ENCODE measurements at places on chromosomes 11 and 22. TPM values are rescaled to one million over a fixed set of nuclear protein-coding genes. Genes with fewer than 3 reads are reported as not detected.

DNA sequence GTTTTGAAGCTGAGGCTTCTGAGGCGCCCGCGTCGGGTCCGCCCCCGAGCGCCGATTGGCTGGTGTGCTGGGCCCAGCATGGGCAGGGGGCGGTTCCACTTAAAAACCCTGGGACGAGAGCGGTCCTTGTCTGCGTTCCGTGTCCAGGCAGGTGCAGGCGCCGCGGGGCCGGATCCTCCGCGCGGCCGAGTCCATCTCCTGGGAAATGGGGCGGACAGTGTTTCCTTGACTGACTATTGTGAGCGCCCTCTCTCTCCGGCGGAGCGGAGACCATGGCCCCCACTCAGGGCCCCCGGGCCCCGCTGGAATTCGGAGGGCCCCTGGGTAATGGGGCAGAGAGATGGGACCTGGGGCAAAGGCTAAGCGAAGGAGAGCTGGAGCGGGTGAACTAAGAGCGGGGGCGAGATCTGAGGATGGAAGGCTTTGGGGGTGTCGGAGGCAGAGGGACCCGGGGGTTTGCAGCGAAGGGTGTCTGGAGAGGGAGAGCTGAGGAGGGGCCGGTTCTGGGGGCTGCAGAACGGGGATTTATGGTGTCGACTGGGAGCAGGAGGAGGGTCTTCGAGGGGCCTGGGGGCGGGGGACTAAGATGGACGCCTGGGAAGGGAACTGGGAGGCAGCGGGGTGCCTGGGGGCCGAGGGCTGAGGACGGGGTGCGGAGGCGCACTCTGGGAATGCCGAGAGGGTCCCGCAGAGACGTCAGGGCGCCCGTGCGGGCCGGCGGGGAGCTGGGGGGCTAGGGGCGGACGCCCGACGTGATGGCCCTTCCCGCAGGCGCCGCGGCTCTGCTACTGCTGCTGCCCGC, at the start of gene TM7SF2:
TSS of gene TM7SF2 (plus strand) at position 129 of the 802 bp plus-strand sequence. CDS start at position 273, 144 bp downstream.
- peak within 1 kb of the TSS; percentile 12 for H3K27ac ChIP-seq
- H3K4me1 ChIP-seq: peaks cover 36% of the 10 kb centered on the region
- H3K27me3 ChIP-seq: no peaks in the 10 kb centered on the region

GRCh38 chr11:16833026-16833425, 94.6 kb downstream of the C11orf58 start:
- no peaks in the 10 kb centered on the region for H3K36me3 ChIP-seq
- no peaks in the 10 kb centered on the region for H3K27me3 ChIP-seq
- no peak overlapping the region for H3K4me3 ChIP-seq
- no peak overlapping the region for H3K27ac ChIP-seq

DNA sequence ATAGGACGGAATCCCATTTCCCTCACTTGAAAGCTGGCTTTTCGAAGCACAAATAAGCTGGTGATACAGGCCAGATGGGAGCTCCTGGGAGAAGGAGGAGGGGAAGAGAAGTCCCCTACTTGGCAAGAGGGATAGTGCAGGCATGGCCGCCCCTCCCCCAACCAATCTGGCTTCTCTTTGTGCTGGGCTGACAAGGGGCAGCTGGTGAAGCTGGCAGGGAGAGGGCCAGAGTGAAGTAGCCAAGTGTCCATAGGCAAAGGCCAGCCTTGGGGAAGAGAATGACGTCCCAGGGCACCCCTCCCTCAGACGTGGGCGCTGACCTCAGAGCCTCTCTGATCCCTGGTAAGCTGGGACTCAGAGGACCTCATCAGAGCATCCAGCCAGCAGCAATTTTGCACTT, 78.7 kb upstream of the GRAMD1B start:
- H3K27me3 ChIP-seq: no peaks in the 10 kb centered on the region
- no peak overlapping the region for H3K27ac ChIP-seq
- no peaks in the 10 kb centered on the region for H3K4me1 ChIP-seq
- no peak for DNase-seq
- no peak overlapping the region for H3K4me3 ChIP-seq
- H3K36me3 ChIP-seq: no peaks in the 10 kb centered on the region

DNA sequence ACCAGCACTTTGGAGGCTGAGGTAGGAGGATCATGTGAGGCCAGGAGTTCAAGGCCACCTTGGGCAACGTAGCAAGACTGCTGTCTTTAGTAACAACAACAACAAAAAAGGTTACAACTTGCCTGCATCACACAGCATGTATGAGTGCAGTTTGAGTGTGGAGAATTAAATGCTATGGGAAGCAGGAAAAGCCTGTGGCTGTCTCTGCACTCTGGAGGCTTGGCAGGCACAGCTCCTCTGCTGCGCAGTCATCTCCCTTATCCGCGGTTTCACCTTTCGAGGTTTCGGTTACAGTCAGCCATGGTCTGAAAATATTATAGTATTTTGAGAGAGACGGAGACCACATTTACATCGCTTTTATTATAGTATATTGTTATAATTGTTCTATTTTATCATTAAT, 2.9 kb downstream of the MICAL2 start:
- no peak overlapping the region for H3K27ac ChIP-seq
- peaks cover 9% of the 10 kb centered on the region for H3K36me3 ChIP-seq
- peaks cover 64% of the 10 kb centered on the region for H3K4me1 ChIP-seq
- peak overlapping the region; percentile 98 for H3K4me3 ChIP-seq

GRCh38 chr11:117315285-117316196, 515 bp downstream of the BACE1 start:
- peak overlapping the region; percentile 83 for H3K4me3 ChIP-seq
- H3K27ac ChIP-seq: no peak overlapping the region
- H3K36me3 ChIP-seq: no peaks in the 10 kb centered on the region
- H3K4me1 ChIP-seq: peaks cover 39% of the 10 kb centered on the region

DNA sequence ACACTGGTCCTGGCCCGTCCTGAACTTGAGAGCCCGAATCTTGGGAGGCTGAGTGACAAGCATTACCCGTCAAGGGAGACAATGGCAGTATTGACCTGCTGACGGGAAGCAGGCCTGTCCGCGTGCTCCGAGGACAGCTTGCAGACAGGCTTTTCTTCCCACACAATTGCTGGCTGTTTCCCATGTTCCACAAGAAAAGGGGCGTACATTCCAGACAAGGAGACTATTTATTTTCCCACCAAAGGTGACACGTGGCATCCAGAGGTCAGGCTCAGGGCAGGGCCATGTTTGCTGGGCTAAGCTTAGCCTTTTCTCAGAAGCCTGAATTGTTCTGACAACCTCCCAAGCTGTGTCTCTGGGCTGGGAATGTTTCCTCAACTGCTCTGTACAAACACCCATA, 86.9 kb upstream of the SPON1 start:
- no peaks in the 10 kb centered on the region for H3K27me3 ChIP-seq
- H3K36me3 ChIP-seq: no peaks in the 10 kb centered on the region
- no peak for DNase-seq
- H3K4me1 ChIP-seq: no peaks in the 10 kb centered on the region
- H3K4me3 ChIP-seq: no peak overlapping the region

GRCh38 chr22:44384563-44385295, 72.0 kb upstream of the SHISAL1 start:
- DNase-seq: no peak
- H3K4me3 ChIP-seq: no peak overlapping the region
- H3K4me1 ChIP-seq: no peaks in the 10 kb centered on the region
- H3K36me3 ChIP-seq: no peaks in the 10 kb centered on the region
- H3K27ac ChIP-seq: no peak overlapping the region
- H3K27me3 ChIP-seq: peaks cover 4% of the 10 kb centered on the region

DNA sequence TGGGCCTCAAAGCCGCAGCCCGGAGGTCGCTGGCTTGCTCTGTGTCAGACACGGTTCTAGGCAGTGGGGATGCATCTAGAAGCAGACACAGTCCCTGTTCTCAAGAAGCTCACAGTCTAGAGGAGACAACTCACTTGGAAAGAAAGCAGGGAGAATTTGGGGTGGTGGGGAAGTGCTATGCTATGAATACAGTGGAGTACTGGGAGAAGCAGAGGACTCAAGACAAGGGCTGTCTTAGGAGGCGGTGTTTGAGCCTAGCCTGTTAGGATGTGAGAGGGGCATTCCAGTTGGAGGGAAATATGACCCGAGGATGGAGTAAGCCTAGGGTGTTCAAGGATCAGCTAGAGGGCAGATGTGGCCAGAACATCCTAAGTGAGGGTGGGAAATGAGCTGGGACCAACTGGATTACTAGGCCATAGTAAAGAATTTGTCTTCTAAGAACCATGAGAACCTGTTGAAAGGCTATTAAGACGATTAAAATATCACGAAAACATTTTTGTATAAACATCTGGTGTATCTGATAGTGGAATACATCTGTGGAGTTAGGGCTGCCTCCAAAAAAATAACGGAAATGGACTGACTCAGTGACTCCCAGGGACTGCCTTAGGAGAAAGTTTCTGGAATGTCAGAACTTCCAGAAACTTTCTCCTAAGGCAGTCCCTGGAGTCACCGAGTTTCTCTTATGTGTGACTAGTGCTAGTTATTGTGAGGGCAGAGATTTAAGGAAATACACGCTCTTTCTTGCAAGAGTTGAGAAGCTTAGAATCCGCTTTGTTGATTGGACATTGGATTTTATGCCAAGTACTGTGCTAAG, 1.1 kb upstream of the PITPNB start:
- H3K4me3 ChIP-seq: peak overlapping the region; percentile 73
- peaks cover 18% of the 10 kb centered on the region for H3K4me1 ChIP-seq
- peak overlapping the region; percentile 88 for H3K27ac ChIP-seq
- peaks cover 22% of the 10 kb centered on the region for H3K36me3 ChIP-seq
- no peak for DNase-seq
- no peaks in the 10 kb centered on the region for H3K27me3 ChIP-seq

- H3K4me1 ChIP-seq: no peaks in the 10 kb centered on the region
- no peaks in the 10 kb centered on the region for H3K36me3 ChIP-seq
- no peak overlapping the region for H3K27ac ChIP-seq
- no peak overlapping the region for H3K4me3 ChIP-seq
- DNase-seq: no peak
Observed at GRCh38 chr11:103327721-103328120, 218.5 kb downstream of the DYNC2H1 start.

GRCh38 chr22:37544955-37545702, 15.2 kb upstream of the CDC42EP1 start:
- peaks cover 30% of the 10 kb centered on the region for H3K4me1 ChIP-seq
- peak overlapping the region; percentile 35 for H3K4me3 ChIP-seq
- peak; percentile 76 for DNase-seq
- H3K36me3 ChIP-seq: no peaks in the 10 kb centered on the region

DNA sequence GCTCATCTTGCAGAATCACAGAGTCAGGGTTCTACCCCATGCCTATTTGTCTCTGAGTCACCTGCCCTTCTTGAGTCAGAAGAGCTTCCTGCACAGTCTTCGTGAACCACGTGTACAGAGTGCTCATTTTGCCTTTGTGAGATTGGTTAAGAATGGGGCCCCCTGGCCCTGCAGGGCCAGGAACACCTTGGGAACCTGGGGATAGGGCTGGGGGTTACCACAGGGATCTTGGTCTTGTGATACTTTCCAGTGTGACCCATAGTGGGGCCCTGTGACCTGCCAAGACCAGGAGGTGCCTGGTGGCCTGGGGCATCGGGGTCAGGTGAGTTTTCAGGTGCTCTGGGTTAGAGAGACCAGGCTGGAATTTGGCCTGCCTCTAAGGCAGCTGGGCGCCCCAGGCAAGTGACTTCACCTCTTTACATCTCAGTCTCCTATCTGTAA, 9.4 kb downstream of the TMPRSS13 start:
- H3K36me3 ChIP-seq: no peaks in the 10 kb centered on the region
- no peak overlapping the region for H3K4me3 ChIP-seq
- peaks cover 3% of the 10 kb centered on the region for H3K4me1 ChIP-seq
- H3K27me3 ChIP-seq: no peaks in the 10 kb centered on the region
- H3K27ac ChIP-seq: no peak overlapping the region

- H3K27me3 ChIP-seq: no peaks in the 10 kb centered on the region
- H3K4me3 ChIP-seq: no peak overlapping the region
- peak overlapping the region; percentile 92 for H3K27ac ChIP-seq
- H3K4me1 ChIP-seq: peaks cover 47% of the 10 kb centered on the region
Observed at GRCh38 chr22:36328635-36329253, 59.0 kb downstream of the MYH9 start.

- H3K27ac ChIP-seq: no peak overlapping the region
- DNase-seq: no peak
- no peaks in the 10 kb centered on the region for H3K27me3 ChIP-seq
- H3K4me3 ChIP-seq: no peak overlapping the region
Observed at GRCh38 chr11:4672470-4672869, 25.2 kb downstream of the OR51E2 start.

- no peak for DNase-seq
- no peaks in the 10 kb centered on the region for H3K27me3 ChIP-seq
- H3K4me3 ChIP-seq: no peak overlapping the region
- no peaks in the 10 kb centered on the region for H3K4me1 ChIP-seq
Observed at GRCh38 chr11:8930456-8931175, 2.1 kb downstream of the C11orf16 start.

GRCh38 chr11:134260503-134260902, 7.1 kb downstream of the ACAD8 start:
- H3K36me3 ChIP-seq: peaks cover 38% of the 10 kb centered on the region
- peaks cover 16% of the 10 kb centered on the region for H3K4me1 ChIP-seq
- peaks cover 42% of the 10 kb centered on the region for H3K27me3 ChIP-seq
- no peak overlapping the region for H3K4me3 ChIP-seq

DNA sequence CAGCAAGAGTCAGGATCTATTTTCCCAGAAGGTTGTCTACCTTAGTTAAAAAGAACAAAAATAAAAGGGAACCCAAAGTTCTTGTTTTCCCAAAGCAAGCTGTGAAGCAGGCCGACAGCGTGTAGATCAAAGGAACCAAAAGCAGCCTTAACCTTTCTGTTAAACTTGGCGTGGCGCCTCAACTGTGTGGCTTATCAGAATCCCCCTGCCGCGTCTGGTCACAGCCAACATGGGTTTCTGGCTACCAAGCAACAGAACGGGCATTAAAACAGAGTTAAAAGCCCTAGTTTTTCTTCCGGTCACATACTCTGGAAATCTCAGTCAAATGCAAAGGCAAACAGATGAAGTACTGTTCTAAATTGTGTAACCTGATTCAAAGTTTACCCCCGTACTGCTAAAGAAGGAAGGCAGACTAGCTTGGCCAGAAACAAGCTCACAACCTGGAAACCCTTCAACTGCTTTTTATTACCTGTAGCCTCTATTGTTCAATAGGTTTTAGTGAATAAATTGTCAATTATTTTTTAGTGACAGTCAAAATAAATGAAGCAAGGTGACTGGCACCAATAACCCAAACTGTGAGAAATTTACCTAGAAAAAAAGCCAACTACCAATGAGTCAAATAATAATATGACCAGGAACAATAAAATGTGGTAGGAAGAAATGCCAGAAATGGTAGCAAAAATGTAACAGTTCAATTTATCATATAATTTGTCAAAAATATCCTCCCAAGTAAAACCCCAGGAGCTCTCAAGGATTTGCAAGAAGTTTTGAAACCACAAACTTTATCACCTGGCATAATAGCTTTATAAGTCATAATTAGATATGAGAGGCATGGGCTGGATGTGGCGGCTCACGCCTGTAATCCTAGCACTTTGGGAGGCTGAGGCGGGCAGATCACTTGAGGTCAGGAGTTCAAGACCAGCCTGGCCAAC, 21.4 kb downstream of the CHKA start:
- peaks cover 6% of the 10 kb centered on the region for H3K36me3 ChIP-seq
- DNase-seq: no peak
- H3K27me3 ChIP-seq: no peaks in the 10 kb centered on the region
- peaks cover 8% of the 10 kb centered on the region for H3K4me1 ChIP-seq

Gene DPAGT1
- polyA plus RNA-seq: 39.7 TPM

Gene P2RX6
- polyA plus RNA-seq: not detected

Gene SLC22A6
- polyA plus RNA-seq: not detected

Gene FOSL1
- polyA plus RNA-seq: 2.5 TPM

Gene RAB3IL1
- not detected for polyA plus RNA-seq

Gene NCR3LG1
- polyA plus RNA-seq: 1.1 TPM
